Activated CD4-positive, alpha-beta T cell treated with anti-CD3 and anti-CD28 coated beads, Interleukin-2, Interleukin-4, amounts not matched to agents 100 ng/mL and 50 ng/mL, durations not matched to agents 16 hours and 8 hours (primary cell): ENCODE measurements at places on chromosomes 6 and 20.

DNA sequence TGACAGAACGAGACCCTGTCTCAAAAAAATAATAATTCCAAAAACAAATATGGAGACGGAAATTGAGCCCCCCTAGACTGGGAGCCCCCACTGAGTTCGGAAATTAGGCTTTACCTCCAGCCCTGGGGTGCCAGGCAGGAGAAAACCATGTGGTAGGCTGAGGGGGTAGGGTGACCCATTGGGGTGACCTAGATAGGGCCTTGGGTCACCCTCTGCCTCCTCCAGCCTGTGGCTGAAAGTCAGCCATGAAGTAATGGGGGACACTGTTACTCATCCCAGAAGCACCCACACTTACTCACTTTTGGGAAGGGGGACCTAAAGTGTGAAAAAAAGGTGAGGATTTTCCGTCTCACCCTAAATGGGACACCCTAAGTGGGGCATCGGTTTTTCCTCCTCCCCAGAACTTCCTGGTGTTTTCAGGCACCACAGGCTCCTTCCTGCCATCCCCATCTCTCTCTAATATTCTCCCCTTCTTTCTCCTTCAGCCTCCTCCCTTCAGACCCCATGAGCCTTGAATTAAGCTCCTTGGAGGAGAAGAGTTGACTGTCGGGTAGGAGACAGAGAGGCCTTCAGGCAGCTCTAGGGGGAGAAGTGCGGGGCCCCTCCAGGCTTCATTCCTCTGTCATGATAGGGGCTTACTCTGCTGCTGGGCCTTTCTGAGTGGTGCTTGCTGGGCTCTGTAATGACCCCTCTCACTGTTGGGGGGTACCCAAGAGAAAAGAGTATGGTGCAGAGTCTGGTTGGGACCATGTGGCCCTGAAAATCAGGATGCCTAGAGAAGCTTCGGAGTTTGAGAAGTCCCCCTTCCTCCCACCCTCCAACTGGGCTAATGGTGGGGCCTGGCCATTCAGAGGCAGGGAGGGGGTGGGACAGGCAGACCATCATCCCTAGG, 2.4 kb downstream of the LTB start:
- peak; percentile 39 for DNase-seq

DNA sequence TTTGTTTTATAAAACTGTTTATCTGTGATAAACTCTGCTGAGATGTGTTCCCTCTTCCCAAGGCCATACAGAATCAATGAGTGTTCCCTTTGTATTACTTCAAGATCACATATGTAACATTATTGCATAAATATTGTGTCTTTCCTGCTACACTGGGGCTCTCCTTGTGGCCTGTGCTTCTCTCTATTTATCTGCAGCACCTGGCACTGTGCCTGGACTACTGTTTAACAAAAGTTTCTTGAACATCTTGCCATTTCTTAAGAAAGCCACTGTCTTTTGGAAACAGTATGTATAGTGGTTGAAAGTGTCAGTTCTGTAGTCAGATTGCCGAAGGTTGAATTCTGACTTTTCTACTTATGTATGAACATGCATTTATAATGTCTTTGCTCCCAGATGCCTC, 169.0 kb upstream of the SCGN start:
- no peak for DNase-seq

- no peak for DNase-seq
Measured at GRCh38 chr6:170067181-170067641, 223.7 kb downstream of the DLL1 start.

- DNase-seq, result no peak
Measured at GRCh38 chr6:170151321-170151771, 139.5 kb downstream of the DLL1 start.

- no peak for DNase-seq
Measured at GRCh38 chr6:115592025-115592424, 468.7 kb downstream of the FRK start.

GRCh38 chr20:32570401-32571190, 14.5 kb downstream of the NOL4L start:
- no peak for DNase-seq

- DNase-seq, result peak; percentile 7
Measured at GRCh38 chr6:16277101-16277981, 39.0 kb downstream of the GMPR start.

DNA sequence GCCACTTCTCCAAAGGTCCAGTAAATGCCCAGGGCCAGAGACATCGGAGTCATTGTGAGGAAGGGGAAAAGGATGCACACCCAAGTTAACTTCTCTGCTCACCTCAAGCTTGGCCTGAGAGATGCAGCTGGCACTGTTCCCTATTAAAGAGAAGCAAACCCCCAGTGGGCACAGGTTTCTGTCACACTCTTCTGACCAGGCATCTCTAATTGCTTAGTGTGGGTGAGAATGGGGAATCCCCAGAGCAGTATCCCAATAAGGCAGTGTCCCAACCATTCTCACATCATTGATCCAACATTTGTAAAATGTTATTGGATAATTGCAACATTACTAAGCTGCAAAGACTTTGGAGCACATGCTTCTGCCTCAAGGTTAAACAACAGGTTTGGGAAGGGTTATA, 232.3 kb downstream of the ADGRG6 start:
- DNase-seq, result no peak

GRCh38 chr20:31731321-31731717, 7.8 kb upstream of the TPX2 start:
- no peak for DNase-seq
